ENCODE measurements at places on chromosomes 4 and X. TPM values are rescaled to one million over a fixed set of nuclear protein-coding genes. Genes with fewer than 3 reads are reported as not detected.

The ENPEP gene
- 4.5 TPM for total RNA-seq

DNA sequence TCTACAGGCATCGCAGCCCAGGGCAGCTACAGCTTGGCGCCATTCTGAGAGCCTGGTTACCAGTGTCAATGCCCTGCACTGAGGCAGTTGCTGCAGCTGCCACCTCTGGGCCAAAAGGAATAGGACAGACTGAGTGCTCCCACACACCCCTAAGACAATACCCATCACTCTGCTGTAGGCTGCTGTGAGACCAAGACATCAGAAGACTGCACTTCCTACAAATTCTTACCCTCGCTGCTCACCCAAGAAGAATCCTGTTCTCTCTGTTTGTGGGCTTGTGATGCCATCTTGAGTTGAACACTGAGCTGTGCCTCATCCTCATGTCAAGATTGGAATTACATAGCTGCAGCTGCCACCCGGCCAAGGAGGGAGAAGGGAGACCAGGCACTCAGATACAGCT is 1847.0 kb upstream of the PCDH10 start:
- no peak overlapping the region for H3K27ac ChIP-seq
- no peaks in the 10 kb centered on the region for H3K4me1 ChIP-seq
- H3K4me3 ChIP-seq: no peak overlapping the region
- H3K36me3 ChIP-seq: no peaks in the 10 kb centered on the region

DNA sequence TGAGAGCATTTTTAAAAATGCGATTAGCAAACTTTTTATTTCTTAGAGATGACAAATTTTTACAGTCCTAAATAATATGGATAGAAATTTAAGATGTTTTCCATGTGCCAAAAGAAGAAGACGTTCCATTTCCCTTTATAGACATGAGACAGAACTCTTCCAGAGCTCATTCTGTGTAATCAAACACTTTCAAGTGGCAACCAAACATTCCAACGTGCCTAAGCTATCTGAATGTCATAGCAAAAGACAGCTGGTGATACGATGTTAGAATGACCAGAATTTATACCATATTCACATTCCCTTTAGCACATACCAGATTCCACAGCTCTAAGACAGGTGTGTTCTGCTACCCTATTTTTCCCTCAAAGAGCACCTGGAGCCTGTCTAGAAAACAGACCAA is 133.2 kb downstream of the ENOX2 start:
- H3K27ac ChIP-seq: no peak overlapping the region
- H3K4me1 ChIP-seq: peaks cover 31% of the 10 kb centered on the region
- H3K4me3 ChIP-seq: no peak overlapping the region
- no peaks in the 10 kb centered on the region for H3K36me3 ChIP-seq

DNA sequence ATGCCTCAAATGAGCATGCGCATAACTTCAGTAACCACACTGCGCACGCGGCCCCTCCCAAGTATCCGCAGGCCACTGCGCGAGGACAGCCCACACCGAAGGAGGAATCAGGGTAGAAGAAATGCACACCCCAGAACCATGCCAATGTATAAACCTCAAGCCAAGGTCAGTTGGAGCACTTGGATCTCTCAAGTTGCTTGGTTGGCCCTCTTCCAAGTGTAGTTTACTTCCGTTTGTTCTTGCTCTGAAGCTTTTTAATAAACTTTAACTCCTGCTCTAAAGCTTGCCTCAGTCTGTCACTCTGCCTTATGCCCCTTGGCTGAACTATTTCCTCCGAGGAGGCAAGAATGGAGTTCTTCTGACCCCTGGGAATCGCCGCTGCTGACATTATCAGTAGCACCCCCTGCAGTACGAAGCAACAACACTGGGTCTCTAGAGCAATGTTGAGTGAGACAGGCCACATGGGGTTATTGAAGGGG is 22.0 kb upstream of the SPINK2 start:
- no peak for DNase-seq
- H3K4me1 ChIP-seq: peaks cover 9% of the 10 kb centered on the region
- H3K27me3 ChIP-seq: no peaks in the 10 kb centered on the region

The PAGE2 gene
- not detected for total RNA-seq

GRCh38 chr4:153733751-153734448 is 25.9 kb downstream of the RNF175 start:
- H3K4me1 ChIP-seq: peaks cover 31% of the 10 kb centered on the region
- H3K4me3 ChIP-seq: no peak overlapping the region
- no peaks in the 10 kb centered on the region for H3K27me3 ChIP-seq

The THAP6 gene
- 21.9 TPM for total RNA-seq

- H3K27ac ChIP-seq: no peak overlapping the region
- no peak for DNase-seq
- peaks cover 26% of the 10 kb centered on the region for H3K4me1 ChIP-seq
- no peaks in the 10 kb centered on the region for H3K27me3 ChIP-seq
- peaks cover 32% of the 10 kb centered on the region for H3K36me3 ChIP-seq
Measured at GRCh38 chr4:38136604-38137003, 176.4 kb downstream of the PTTG2 start.

GRCh38 chr4:81197864-81198524 is 17.0 kb downstream of the PRKG2 start:
- peaks cover 5% of the 10 kb centered on the region for H3K27me3 ChIP-seq
- H3K27ac ChIP-seq: no peak overlapping the region
- DNase-seq: no peak
- no peaks in the 10 kb centered on the region for H3K36me3 ChIP-seq
- no peaks in the 10 kb centered on the region for H3K4me1 ChIP-seq

Data from neural crest cell (in vitro differentiated cells).